T-helper 22 cell (primary cell): ENCODE measurements at places on chromosomes 7 and 10.

GRCh38 chr10:30784897-30785605 lies 155.5 kb upstream of the LYZL2 start:
- no peak for DNase-seq

DNA sequence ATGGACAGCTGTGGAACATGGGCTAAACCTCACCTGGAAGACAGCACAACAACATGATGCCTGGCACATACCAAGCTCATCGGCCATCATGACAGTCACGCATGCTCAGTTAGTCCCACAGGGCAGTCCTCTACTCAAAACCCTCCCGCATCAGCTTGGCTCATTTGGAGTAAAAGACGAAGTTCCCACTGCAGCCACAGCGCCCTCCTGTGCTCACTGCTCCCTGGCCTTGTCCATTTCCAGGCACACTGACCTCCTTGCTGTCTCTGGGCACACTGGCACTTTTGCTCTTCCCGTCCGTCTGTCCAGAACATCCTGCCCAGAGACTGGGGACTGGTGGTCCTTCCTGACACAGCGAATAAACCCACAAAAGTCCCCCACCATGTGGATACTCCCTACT lies 66.2 kb downstream of the LARP4B start:
- no peak for DNase-seq

GRCh38 chr10:29426420-29426819 lies 137.6 kb downstream of the LYZL1 start:
- no peak for DNase-seq

- no peak for DNase-seq
Measured at GRCh38 chr7:121023683-121024511, 35.4 kb downstream of the CPED1 start.

DNA sequence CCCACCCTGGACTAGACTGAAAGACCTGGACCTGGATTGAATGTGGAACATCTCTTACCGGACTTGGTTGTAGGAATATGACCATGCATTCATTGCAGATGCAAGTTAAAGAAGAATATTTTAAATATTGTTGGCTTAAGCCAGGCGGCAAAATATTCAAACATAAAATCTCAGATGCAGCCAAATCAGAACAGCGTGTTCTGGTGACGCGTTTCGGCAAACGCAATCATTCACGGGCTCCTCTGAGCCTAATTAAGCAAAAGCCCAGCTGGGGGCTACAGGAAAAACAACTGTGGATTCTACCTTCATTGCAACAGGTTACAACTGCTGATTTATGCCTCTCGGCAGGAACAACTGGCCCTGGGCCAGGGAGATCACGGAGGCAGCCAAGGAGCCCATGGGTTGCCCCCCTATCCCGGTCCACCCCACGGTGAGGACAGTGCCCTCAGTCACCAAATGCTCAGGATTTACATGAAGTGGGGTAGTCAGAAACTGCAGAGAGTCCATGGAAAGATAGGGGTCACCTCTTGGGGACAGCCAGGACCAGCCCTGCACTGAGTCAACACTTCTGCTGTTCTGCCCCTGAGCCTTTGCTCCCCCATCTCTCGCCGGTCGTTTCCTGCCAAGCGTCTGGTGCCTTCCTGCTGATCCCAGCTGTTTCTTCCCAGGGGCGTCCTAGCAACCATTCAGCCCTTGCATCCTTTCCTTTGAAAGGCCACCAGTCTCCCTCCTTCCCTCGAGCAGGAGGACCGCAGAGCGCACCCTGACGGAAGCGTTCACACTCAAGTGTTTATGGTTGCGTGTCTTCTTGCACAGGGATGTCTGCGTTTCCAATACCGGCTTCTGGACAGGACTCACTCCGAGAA lies 64.4 kb upstream of the SFMBT2 start:
- no peak for DNase-seq

DNA sequence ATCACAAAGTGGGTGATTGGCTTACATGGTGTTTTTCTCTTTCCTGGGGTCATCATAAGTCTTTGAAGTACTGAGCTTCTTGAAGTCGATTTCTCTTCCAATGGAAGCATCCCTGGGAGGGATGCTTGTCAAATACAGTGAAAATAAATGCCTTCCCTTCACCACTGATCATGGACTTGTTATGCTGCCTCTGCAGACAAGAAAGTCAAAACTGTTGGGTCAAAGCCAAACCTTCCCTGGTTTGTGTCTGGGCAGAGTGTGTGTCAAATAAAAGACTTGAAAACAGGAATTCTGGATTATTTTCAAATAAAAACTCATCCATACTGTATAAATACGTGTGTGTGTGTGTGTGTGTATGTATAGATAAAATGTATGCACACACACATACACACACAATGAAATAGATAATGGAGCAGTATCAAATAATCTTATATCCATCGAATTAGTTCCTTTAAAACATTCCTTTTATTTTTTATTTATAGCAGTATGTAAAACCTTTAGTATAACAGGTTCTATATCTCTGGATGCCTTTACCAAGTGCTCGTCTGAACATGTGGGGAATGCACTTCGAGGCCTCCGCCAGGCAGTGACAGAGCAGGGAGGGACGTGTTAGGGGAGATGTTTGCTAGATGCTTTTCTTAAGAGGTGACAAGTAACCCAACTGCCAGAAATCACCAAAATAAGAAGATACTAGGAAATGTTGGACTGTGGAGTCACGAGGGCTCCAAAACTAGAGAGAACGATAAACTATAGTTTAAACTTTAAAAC lies 27.2 kb upstream of the WNT16 start:
- no peak for DNase-seq
